DND-41 (cell line): ENCODE measurements at places on chromosomes 2 and 18.
A peak's percentile ranks its signal among the peaks of the same experiment; 100 is the strongest.

GRCh38 chr18:72922895-72923294, 55.1 kb upstream of the NETO1 start:
- DNase-seq = no peak

GRCh38 chr2:239152239-239152915, 248.4 kb downstream of the HDAC4 start:
- no peak for DNase-seq

- peak; percentile 39 for DNase-seq
These were observed 9.7 kb upstream of the OTOS start for GRCh38 chr2:240149943-240150784.

- DNase-seq = no peak
These were observed 638 bp upstream of the ADD2 start for GRCh38 chr2:70768590-70769085.

DNA sequence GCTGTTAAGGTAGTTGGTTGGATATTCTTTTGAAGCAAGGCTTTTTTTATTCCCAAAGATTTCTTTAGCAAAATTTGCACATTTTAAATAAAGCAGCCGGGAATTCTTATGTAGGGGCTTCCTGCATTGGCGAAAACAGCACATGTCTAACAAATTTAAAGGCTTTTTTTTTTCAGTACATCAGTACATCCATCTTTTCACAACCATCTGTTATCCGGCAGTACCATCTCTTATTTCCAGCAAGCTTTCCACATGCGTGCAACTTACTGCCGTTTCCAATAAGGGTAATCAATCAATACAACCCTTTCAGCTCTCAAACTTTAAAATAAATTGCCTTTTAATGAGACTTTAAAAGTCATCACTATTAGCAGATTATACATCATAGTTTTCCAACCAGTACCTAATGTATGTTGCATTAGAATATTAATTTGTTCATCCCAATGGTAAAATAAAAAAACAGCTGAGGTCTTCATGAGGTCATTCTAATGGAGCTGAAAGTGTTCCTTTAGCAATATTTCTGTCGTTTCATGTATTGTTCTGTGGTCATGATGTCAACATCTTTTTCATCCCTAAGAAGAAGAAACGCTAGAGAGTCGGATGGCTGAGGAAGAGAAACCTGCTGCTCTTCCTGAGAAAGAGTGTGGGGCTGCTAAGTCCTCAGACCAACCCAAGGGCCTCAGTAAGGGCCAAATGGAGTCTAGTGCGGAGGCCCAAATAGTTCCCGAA, 81.4 kb upstream of the UNC80 start:
- no peak for DNase-seq

DNA sequence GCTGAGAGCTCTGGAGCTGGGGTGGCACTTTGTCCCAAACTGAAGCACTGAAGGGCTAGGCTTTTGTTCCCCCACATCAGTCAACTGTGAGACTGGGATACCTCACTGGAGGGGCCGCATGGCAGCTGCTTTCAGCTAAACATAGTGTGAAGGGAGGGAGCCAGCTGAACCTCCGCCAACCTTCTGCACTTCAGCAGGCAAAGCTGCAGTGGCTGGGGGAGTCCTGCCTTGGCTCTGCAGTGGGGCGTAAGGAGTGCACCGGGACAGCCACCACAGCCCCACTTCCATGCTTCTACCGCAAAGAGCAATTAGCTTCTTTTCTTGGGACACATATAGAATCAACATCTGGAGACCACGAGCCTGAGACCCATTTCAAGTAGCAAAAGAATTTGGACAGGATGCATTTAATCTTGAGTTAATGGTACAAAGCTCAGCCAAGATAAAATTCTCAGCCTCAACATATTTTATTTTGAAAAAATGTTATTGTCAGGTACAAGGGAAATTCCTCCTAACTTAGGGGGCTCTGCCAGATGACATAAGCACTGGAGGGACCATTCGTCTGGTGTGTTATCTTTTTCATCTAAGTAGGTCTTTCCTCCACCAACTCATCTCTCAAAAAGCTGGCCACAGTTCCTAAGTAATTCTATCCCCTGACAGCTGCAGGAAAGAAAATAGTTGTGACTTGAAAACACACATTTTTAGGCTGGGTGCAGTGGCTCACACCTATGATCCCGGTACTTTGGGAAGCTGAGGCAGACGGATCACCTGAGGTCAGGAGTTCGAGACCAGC, 25.6 kb upstream of the MYCN start:
- DNase-seq = no peak
